Stomach (tissue), 19 donors: ENCODE measurements at places on chromosomes 2 and 18. TPM values are rescaled to one million over a fixed set of nuclear protein-coding genes. Genes with fewer than 3 reads are reported as not detected.

Gene GPR75
- 9.3 TPM for total RNA-seq

Gene SEPTIN2
- 246 TPM for total RNA-seq

- H3K27ac ChIP-seq, result peak overlapping the region; percentile 91
- H3K4me1 ChIP-seq, result peaks cover 35% of the 10 kb centered on the region
- H3K4me3 ChIP-seq, result no peak overlapping the region
- H3K27me3 ChIP-seq, result no peaks in the 10 kb centered on the region
Observed at GRCh38 chr2:222795450-222796357, 65.1 kb upstream of the ACSL3 start.

GRCh38 chr2:146077156-146077555, 1557.2 kb upstream of the ZEB2 start:
- no peaks in the 10 kb centered on the region for H3K4me1 ChIP-seq
- H3K27ac ChIP-seq, result no peak overlapping the region
- no peaks in the 10 kb centered on the region for H3K27me3 ChIP-seq
- H3K36me3 ChIP-seq, result no peaks in the 10 kb centered on the region

Gene CHN1
- total RNA-seq, result 50.9 TPM

- H3K36me3 ChIP-seq, result no peaks in the 10 kb centered on the region
- H3K27ac ChIP-seq, result no peak overlapping the region
- no peaks in the 10 kb centered on the region for H3K27me3 ChIP-seq
- H3K4me3 ChIP-seq, result no peak overlapping the region
- no peak for DNase-seq
Observed at GRCh38 chr2:114762376-114762775, 319.9 kb downstream of the DPP10 start.

- H3K27ac ChIP-seq, result no peak overlapping the region
- H3K27me3 ChIP-seq, result no peaks in the 10 kb centered on the region
- H3K4me3 ChIP-seq, result no peak overlapping the region
Observed at GRCh38 chr2:23137166-23137565, 247.8 kb upstream of the KLHL29 start.
